CD4-positive, alpha-beta memory T cell (primary cell): ENCODE measurements at places on chromosomes 5 and 9. TPM values are rescaled to one million over a fixed set of nuclear protein-coding genes. Genes with fewer than 3 reads are reported as not detected.

Gene IL6ST
- 42.8 TPM for polyA plus RNA-seq

Gene UIMC1
- polyA plus RNA-seq = 25.3 TPM

Gene FAM221B
- not detected for polyA plus RNA-seq

Gene EMB
- polyA plus RNA-seq = 176 TPM

Gene PRRX2
- polyA plus RNA-seq = not detected

Gene HRCT1
- polyA plus RNA-seq = not detected

Gene DIRAS2
- polyA plus RNA-seq = not detected

Gene MYOT
- 0.23 TPM for polyA plus RNA-seq

Gene GTF3C4
- 2.7 TPM for polyA plus RNA-seq

Gene SH3TC2
- polyA plus RNA-seq = not detected

Gene MEIKIN
- polyA plus RNA-seq = not detected

Gene CTSV
- not detected for polyA plus RNA-seq

Gene KLF4
- not detected for polyA plus RNA-seq

Gene NR2F1
- polyA plus RNA-seq = not detected

Gene TRIM14
- polyA plus RNA-seq = 84.7 TPM

Gene VAV2
- polyA plus RNA-seq = 0.94 TPM

Gene BTNL8
- polyA plus RNA-seq = not detected

Gene SPINK7
- not detected for polyA plus RNA-seq

Gene FNBP1
- 143 TPM for polyA plus RNA-seq

Gene PAIP1
- polyA plus RNA-seq = 48.9 TPM

Gene FBP2
- polyA plus RNA-seq = not detected

Gene ANGPTL2
- polyA plus RNA-seq = not detected

Gene IFNA2
- not detected for polyA plus RNA-seq

Gene QRFP
- not detected for polyA plus RNA-seq

Gene SNX18
- 2.8 TPM for polyA plus RNA-seq

Gene CDC20B
- not detected for polyA plus RNA-seq

Gene OCLN
- polyA plus RNA-seq = 0.13 TPM

Gene PTCH1
- polyA plus RNA-seq = 2.7 TPM

Gene GMCL2
- polyA plus RNA-seq = not detected

Gene CCL21
- not detected for polyA plus RNA-seq

Gene DCAF10
- polyA plus RNA-seq = 36.7 TPM

Gene PFN3
- not detected for polyA plus RNA-seq

Gene DCP2
- polyA plus RNA-seq = 75.4 TPM

Gene C5orf52
- not detected for polyA plus RNA-seq
